ENCODE measurements at places on chromosomes 6 and 20.
A peak's percentile ranks its signal among the peaks of the same experiment; 100 is the strongest.

DNA sequence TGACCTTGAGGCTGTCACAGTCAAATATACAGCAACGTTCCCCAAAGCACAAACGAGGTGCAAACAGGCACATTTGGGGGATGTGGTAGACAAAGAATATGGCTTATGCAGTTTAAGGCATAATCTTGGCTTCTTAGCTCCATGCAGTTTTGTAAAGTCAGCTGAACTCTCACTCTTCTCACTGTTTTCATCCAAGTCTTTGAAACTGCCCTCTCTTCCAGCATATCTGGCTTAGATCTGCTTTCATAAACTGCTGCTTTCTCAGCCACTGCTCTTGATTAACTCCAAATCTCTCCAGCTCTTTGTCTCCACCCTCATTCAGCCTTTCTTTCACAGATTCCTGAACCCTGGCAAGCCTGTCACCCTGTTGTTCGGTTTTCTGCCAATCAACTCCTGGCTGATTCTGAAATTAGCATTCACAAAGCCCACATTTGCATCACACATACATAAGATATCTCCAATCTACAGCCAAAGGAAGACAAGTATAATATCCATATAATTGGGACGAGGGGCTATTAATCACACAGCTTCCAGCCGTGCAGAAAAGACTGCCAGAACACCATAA lies 301.1 kb upstream of the RNF217 start:
- no peaks in the 10 kb centered on the region for H3K4me1 ChIP-seq
- DNase-seq, result no peak
- no peaks in the 10 kb centered on the region for H3K36me3 ChIP-seq
- H3K4me3 ChIP-seq, result no peak overlapping the region
- no peak overlapping the region for H3K27ac ChIP-seq

GRCh38 chr20:671252-672030 lies 4.2 kb downstream of the SCRT2 start:
- H3K27me3 ChIP-seq, result peaks cover 42% of the 10 kb centered on the region
- DNase-seq, result no peak
- no peak overlapping the region for H3K4me3 ChIP-seq
- no peaks in the 10 kb centered on the region for H3K36me3 ChIP-seq

GRCh38 chr6:111761783-111762312 lies 111.4 kb downstream of the FYN start:
- no peak overlapping the region for H3K27ac ChIP-seq
- no peaks in the 10 kb centered on the region for H3K36me3 ChIP-seq
- no peak for DNase-seq
- no peaks in the 10 kb centered on the region for H3K27me3 ChIP-seq

- peak; percentile 77 for DNase-seq
- H3K4me3 ChIP-seq, result no peak overlapping the region
- H3K4me1 ChIP-seq, result peaks cover 3% of the 10 kb centered on the region
- H3K27ac ChIP-seq, result no peak overlapping the region
Measured at GRCh38 chr20:46132705-46133120, 14.6 kb downstream of the CD40 start.

DNA sequence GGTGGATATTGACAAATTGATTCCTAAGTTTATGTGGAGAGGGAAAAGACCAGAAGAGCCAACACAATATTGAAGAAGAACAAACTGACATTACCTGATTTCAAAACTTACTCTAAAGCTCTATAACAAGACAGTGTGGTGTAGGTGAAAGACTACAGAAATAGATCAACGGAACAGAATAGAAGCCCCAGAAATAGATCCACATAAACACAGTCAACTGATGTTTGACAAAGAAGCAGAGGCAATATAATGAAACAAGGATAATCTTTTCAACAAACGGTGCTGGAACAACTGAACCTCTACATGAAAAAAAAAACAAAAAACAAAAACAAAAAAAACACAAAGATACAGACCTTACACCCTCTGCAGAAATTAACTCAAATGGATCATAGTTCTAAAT lies 50.2 kb downstream of the MAP3K5 start:
- H3K4me3 ChIP-seq, result no peak overlapping the region
- no peaks in the 10 kb centered on the region for H3K36me3 ChIP-seq
- no peaks in the 10 kb centered on the region for H3K27me3 ChIP-seq
- peaks cover 4% of the 10 kb centered on the region for H3K4me1 ChIP-seq
- DNase-seq, result no peak

DNA sequence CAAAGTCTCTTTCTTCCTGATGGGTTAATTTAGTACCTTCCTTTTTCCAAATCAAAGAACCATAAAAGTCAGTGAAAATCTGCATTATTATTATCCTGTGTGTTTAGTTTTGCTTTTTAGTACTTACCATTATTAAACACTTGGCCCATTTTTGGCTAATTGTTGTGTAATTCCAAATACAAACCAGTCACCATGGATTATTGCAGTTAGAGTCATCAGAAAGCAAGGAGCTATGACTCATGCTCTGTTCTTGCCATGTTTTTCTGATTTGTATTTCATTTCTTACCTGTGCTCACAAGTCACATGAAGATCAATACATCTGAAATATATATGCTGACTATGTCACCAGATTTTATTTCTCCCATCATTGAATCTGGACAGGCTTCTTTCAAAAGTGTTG lies 31.3 kb downstream of the SLC22A3 start:
- H3K27me3 ChIP-seq, result no peaks in the 10 kb centered on the region
- H3K4me1 ChIP-seq, result no peaks in the 10 kb centered on the region
- H3K36me3 ChIP-seq, result no peaks in the 10 kb centered on the region

- no peak for DNase-seq
- H3K27ac ChIP-seq, result no peak overlapping the region
- no peaks in the 10 kb centered on the region for H3K4me1 ChIP-seq
- H3K27me3 ChIP-seq, result no peaks in the 10 kb centered on the region
- no peak overlapping the region for H3K4me3 ChIP-seq
Measured at GRCh38 chr6:93165850-93166430, 253.4 kb downstream of the EPHA7 start.

- H3K4me3 ChIP-seq, result no peak overlapping the region
- peaks cover 11% of the 10 kb centered on the region for H3K27me3 ChIP-seq
- no peaks in the 10 kb centered on the region for H3K4me1 ChIP-seq
Measured at GRCh38 chr6:89073840-89074239, 6.7 kb upstream of the PNRC1 start.

DNA sequence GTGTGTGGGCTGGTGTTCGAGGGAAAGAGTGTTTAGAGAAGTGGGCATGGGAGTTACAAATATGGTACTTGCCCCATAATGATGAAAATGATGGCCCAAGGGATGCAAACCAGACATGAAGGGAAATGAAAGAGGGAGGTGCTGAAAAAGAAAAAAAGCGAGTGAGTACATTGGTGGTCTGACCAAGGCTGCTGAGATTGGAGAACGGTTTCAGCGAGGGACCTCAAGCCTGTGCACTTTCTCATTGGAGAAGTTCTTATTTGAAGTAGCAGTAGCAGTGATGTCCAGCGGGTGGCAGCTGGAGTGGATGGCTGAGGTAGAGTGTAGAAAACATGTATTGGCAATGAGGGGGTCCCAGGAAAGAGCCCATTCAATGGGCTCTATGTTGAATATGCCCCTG lies 54.8 kb downstream of the TNFAIP3 start:
- H3K36me3 ChIP-seq, result no peaks in the 10 kb centered on the region
- H3K4me1 ChIP-seq, result no peaks in the 10 kb centered on the region
- no peak overlapping the region for H3K27ac ChIP-seq
- no peaks in the 10 kb centered on the region for H3K27me3 ChIP-seq
- H3K4me3 ChIP-seq, result no peak overlapping the region

- H3K27ac ChIP-seq, result no peak overlapping the region
- no peak overlapping the region for H3K4me3 ChIP-seq
- no peak for DNase-seq
- H3K27me3 ChIP-seq, result no peaks in the 10 kb centered on the region
Measured at GRCh38 chr20:59686404-59687346, 82.3 kb downstream of the PHACTR3 start.

DNA sequence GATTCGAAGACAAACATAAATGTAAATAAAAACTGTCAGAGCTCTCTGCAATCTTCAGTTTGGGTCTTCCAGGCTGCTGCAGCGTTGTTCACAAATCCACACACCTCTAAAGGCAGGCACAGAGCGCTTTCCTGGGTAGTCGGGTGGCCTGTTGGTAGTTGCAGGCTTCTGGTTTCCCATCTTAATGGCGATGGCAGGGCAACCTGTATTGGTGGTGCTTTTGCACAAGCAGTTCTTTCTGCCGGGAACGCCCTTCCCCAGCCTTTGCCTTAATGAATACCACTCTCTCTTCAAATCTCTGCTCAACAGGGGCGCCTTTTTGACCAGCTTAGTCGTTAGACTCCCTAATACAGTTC lies 723 bp upstream of the IFT52 start:
- no peaks in the 10 kb centered on the region for H3K36me3 ChIP-seq
- peaks cover 9% of the 10 kb centered on the region for H3K4me1 ChIP-seq
- H3K27ac ChIP-seq, result peak overlapping the region; percentile 91
- peaks cover 2% of the 10 kb centered on the region for H3K27me3 ChIP-seq

DNA sequence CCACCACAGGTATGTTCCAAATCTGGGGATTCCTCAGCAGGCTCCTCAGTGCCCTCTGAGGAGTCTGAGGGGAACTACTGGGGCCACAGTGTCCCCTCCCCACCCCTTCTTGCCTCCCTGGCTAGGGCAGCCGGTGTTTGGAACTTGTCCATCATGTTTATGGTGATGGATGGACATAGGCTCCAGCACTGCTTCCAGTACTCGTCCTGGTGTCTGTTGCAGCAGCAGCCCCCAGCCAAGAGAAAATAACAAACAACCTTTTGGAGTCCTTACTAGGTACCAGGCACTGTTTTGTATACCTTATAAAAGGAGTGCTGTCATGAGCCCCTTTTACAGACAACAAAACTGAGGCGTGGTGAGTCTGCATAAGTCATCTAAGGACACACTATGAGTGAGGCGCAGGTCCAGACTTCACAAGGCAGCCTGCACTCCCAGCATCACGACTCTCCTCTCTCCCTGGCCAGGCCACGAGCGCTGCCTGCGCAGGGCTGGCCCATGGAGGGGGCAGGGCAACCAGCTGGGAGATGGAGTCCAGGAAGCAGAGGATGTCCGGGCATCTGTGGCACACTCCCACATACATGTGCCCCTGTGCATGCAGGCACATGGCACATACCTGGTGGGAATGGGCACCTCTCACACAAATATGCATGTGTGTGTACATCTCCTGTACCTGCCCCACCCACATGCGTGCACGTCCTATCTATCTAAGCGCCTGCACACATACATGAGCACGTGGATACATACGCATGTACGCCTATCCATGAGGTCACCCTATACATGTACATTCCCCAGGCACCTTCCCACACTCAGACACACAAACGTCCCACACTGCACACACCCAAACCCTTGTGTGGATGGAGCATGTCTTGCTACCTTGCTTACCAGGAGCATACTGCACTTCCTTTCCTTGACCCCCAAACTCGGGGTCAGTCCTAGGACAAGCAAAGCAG lies 152.7 kb downstream of the VEGFA start:
- peaks cover 2% of the 10 kb centered on the region for H3K4me1 ChIP-seq
- no peak overlapping the region for H3K4me3 ChIP-seq
- no peak overlapping the region for H3K27ac ChIP-seq

- H3K27me3 ChIP-seq, result no peaks in the 10 kb centered on the region
- peaks cover 15% of the 10 kb centered on the region for H3K4me1 ChIP-seq
- no peaks in the 10 kb centered on the region for H3K36me3 ChIP-seq
- peak; percentile 59 for DNase-seq
Measured at GRCh38 chr6:112951829-112952228, 604.7 kb downstream of the RFPL4B start.

GRCh38 chr6:130152908-130153510 lies 69.7 kb downstream of the SAMD3 start:
- H3K4me1 ChIP-seq, result no peaks in the 10 kb centered on the region
- H3K36me3 ChIP-seq, result no peaks in the 10 kb centered on the region
- no peak overlapping the region for H3K4me3 ChIP-seq

- no peak for DNase-seq
- no peaks in the 10 kb centered on the region for H3K4me1 ChIP-seq
- H3K4me3 ChIP-seq, result no peak overlapping the region
- H3K27ac ChIP-seq, result no peak overlapping the region
- no peaks in the 10 kb centered on the region for H3K27me3 ChIP-seq
Measured at GRCh38 chr20:51876313-51876940, 74.1 kb upstream of the SALL4 start.

DNA sequence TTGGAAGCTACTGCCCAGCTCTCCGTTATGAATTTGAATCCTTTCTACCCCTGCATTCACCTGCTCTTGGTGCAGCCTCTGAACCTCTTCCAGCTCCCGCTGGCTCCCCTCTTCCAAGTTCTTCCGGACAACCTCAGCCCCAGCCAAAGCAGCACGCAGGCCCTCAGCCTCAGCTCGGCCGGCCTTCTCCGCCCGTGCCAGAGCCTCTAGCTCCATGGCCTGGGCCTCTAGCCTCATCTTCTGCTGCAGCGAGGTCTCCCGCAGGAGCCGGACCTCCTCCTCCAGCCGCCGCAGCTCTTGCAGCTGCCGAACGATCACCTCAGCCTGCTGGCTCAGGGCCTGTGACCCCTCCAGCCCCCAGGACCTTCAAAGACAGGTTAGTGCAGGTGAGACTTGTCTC lies 3.2 kb downstream of the CCHCR1 start:
- H3K4me1 ChIP-seq, result peaks cover 8% of the 10 kb centered on the region
- H3K36me3 ChIP-seq, result peaks cover 4% of the 10 kb centered on the region
- no peak for DNase-seq
- H3K27me3 ChIP-seq, result no peaks in the 10 kb centered on the region
- no peak overlapping the region for H3K27ac ChIP-seq

- H3K36me3 ChIP-seq, result no peaks in the 10 kb centered on the region
- DNase-seq, result no peak
- no peak overlapping the region for H3K4me3 ChIP-seq
Measured at GRCh38 chr6:104423691-104424090, 436.0 kb downstream of the HACE1 start.

GRCh38 chr6:36984581-36985416 lies 1.2 kb downstream of the MTCH1 start:
- H3K4me1 ChIP-seq, result peaks cover 29% of the 10 kb centered on the region
- peak overlapping the region; percentile 71 for H3K27ac ChIP-seq
- no peaks in the 10 kb centered on the region for H3K36me3 ChIP-seq
- DNase-seq, result peak; percentile 68
- H3K27me3 ChIP-seq, result no peaks in the 10 kb centered on the region

- no peak overlapping the region for H3K27ac ChIP-seq
- no peak overlapping the region for H3K4me3 ChIP-seq
- H3K27me3 ChIP-seq, result no peaks in the 10 kb centered on the region
- H3K36me3 ChIP-seq, result no peaks in the 10 kb centered on the region
- H3K4me1 ChIP-seq, result no peaks in the 10 kb centered on the region
Measured at GRCh38 chr6:3409699-3410384, 47.0 kb downstream of the SLC22A23 start.

- H3K36me3 ChIP-seq, result no peaks in the 10 kb centered on the region
- no peak overlapping the region for H3K27ac ChIP-seq
- DNase-seq, result no peak
Measured at GRCh38 chr6:163232015-163232523, 182.4 kb upstream of the QKI start.
